GM03348 (cell line): ENCODE measurements at places on chromosomes 16 and 17.

DNA sequence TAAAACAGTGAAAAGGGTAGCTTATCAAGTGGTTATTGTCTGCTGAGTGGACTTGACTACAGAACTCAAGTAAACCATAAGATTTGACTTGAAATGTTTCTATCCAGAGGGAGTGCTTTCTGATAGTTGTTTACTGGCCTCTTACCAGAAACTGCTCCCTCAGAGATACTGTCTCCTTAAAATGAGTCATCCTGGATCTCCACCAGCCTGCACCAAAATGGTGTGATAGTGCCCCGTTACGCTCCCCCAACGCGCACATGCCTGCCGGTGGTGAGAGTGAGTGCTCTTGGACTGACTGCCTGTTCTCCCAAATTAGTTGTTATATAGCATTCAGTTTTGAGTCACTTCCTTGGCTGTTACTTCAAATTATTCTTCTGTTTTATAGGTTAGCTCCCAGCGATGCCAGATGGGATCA, 22.9 kb downstream of the PRCD start:
- DNase-seq, result peak; percentile 84

GRCh38 chr17:75897160-75898019, 639 bp upstream of the TRIM65 start:
- no peak for DNase-seq

DNA sequence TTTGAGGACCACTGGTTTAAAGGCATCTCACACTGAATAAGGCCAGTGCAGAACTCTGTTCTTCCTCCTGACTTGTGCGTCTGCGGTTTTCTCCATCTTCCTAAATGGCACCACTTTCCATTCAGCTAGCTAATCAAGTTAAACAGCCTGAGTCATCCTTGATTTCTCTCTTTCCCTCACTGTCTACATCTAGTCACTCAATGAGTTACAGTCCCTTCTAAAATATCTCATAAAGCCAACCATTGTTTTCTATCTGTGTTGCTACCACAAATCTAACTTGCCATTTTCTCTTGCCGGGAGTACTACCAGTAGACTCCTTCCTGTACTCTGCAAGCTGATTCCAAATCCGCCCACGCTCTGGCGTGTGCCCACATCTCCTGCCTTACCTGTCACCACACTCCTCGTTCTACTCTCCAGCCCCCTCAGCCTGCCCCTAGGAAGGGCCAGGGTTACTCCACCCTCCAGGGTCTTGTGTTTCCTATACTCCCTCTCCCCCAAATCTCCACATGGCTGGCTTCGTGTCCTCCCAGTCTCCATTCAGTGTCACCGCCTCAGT, 324.5 kb downstream of the SNX29 start:
- DNase-seq, result no peak

- no peak for DNase-seq
Observed at GRCh38 chr16:87854053-87854906, 15.0 kb downstream of the SLC7A5 start.

DNA sequence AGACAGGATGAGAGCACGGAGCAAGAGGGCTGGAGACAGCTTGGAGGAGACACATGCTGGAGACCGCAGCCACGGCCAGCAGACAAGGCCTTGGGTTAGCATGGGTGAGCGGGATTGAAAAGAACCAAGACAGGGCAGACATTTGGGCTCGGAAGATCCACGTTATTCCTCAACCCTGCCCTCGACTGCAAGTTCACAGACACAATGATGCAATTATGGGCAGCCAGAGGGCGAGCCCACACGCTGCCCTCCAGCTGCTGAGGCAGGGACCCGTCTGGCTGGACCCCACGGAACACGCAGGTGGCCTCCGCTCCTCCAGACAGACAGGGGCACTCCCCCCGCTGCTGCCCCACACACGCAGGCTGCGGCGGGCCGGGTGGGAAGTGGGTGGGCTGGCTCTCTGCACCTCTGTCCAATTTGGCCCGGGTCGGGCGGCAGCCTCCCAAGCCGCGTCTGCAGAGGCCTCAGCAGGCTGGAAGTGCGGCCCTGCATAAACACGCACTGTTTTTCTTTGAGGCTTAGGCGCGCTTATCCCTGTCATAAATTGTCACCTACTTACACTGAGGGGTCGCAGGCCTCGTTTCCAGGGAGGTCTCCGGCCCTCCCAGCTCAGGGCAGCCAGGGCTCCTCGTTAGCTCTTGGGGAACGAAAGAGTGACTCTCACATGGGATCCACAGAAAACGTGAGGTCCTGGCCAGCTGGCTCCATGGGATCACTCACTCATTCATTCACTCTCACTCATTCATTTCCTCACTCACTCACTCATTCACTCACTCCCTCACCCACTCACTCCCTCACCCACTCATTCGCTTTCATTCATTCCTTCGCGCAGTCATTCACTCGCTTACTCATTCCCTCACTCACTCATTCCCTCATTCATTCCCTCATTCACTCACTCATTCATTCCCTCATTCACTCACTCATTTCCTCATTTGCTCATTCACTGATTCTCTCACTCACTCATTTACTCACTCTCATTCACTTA, 303.9 kb downstream of the C16orf95 start:
- DNase-seq, result no peak

GRCh38 chr16:57471209-57471608, 8.7 kb downstream of the POLR2C start:
- DNase-seq, result no peak

- peak; percentile 58 for DNase-seq
Observed at GRCh38 chr17:2172999-2173398, 118.1 kb downstream of the HIC1 start.

DNA sequence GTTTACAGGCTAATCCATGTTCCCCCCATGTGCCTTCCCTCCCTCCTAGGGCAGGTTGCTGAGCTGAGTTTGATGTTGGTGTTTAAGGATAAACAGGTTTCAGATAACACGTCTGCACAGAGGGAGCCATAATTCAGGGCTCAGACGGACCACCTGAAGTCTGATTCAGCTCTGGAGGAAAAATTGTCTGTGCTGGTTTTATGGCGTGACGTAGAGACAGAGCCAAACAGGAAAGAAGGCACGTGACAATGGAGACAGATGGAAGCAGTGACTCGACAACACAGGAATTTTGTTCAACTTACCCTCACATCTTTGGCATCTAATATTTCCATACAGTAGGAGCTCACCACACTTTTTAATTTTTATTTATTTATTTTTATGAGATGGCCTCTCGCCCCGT, 10.7 kb upstream of the USP10 start:
- peak; percentile 75 for DNase-seq

- no peak for DNase-seq
Observed at GRCh38 chr17:74527756-74528155, 3.5 kb downstream of the CD300LB start.

GRCh38 chr17:46984341-46984740, 5.3 kb upstream of the RPRML start:
- no peak for DNase-seq

GRCh38 chr17:79776376-79777119, 1.4 kb upstream of the CBX2 start:
- no peak for DNase-seq

- no peak for DNase-seq
Observed at GRCh38 chr16:24234737-24235136, 21.4 kb upstream of the CACNG3 start.

- DNase-seq, result no peak
Observed at GRCh38 chr17:69596141-69596540, 181.6 kb downstream of the MAP2K6 start.

DNA sequence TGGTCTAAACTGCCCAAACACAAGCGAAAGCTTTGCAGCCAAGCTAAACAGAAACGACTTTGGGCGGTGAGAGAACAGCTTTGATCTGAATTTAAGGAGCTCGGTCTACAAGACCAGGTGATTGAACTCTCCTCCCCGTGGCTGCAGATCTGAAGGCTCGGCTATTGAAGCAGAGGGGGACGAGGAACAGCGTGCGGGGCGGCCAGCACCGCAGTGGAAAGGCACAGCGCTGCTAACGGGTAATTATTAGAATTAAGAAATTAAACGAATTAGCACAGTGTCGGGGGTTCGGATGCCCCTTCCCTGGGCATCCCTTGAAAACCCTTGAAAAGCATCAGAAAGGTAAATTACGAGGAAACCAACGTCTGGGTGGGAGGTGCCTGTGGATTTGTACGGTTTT, 431 bp downstream of the TEKT3 start:
- DNase-seq, result no peak

GRCh38 chr16:52439171-52439701, 107.7 kb downstream of the TOX3 start:
- no peak for DNase-seq

- DNase-seq, result no peak
Observed at GRCh38 chr16:29256501-29256981, 150.0 kb downstream of the NPIPB11 start.

DNA sequence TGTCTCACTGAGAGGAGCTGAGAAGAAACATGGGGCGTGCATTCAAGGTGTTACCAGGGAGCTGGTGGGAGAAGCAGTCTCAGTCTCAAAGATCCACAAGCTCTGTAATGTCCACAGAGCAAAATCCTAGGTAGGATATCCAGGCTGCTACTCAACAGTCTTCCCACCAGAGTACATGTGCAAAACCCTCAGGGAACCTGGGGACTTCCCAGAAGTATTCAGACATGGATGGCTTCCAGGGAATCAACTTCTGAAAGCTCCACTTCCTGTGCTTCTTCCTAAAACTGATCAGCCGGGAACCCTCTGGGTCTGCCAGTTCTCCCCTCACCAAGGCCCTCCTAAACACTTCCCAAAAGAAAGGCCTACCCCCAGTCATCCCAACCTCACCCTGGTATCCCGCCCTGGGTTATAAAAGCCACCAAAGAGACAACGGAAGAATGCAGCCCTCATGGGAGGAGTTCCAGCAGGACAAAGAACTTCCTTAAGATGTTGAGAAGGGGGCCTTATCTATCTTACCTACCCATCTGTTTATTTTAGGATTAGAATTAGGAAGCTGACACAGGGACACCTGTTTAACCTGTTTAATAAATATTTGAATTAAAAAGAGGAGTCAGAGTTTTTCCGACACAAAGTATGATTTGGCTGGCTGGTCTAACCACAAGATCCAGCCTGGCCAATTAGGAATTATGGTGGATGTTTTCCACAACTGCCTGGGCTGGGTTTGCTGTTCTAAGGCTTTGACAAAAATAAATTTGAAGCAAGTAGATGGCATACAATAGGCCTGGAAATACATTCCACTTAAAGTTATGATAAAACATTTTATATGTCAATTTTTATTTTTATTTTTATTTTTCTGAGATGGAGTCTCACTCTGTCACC, 37.0 kb downstream of the CUEDC1 start:
- peak; percentile 60 for DNase-seq

DNA sequence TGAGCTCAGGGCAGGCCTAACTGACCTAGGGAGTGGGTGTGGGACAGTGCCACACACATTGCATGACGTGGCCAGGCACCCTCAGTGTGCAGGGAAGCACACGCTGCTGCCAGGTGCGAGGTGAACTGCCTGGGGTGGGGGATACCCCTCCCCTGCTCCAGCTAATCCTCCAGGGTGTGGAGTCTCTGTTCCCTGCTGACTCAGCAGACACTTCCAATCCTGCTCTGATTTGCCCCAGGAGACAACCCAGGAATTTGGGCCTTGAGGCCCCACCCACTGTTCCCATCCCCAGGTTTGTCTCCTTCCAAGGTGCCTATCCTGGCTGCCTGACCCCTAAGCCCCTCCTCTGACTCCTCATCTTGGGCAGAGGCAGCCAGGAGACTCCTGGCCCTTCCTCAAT, 10.7 kb downstream of the DLX3 start:
- no peak for DNase-seq

DNA sequence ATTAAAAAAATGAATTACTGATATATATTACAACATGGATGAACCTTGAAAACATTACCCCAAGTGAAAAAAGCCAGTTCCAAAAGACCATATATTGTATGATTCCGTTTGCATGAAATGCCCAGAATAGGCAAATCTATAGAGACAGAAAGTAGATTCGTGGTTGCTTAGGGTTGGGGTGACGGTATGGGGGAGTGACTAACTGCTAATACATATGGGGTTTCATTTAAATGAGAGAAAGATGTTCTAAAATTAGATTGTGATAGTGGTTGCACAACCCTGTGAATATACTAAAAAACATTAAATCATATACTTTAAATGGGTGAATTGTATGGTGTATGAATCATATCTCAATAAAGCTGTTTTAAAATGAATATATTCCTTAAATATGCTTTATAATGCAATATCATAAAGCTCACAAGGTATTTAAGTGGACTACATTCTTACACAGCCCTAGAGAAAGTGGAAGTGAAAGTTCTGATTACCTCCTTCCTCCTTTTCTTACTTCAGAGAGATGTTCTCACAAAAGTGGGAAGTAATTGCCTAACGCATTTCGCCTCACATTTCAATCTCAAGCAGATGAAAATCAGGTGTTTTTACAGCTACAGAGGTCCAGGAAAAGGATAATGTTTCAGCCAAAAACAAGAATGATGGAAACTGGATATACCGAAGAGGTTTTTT, 142.7 kb upstream of the GNAO1 start:
- no peak for DNase-seq

GRCh38 chr17:15516150-15516549, 47.1 kb downstream of the TVP23C start:
- no peak for DNase-seq

DNA sequence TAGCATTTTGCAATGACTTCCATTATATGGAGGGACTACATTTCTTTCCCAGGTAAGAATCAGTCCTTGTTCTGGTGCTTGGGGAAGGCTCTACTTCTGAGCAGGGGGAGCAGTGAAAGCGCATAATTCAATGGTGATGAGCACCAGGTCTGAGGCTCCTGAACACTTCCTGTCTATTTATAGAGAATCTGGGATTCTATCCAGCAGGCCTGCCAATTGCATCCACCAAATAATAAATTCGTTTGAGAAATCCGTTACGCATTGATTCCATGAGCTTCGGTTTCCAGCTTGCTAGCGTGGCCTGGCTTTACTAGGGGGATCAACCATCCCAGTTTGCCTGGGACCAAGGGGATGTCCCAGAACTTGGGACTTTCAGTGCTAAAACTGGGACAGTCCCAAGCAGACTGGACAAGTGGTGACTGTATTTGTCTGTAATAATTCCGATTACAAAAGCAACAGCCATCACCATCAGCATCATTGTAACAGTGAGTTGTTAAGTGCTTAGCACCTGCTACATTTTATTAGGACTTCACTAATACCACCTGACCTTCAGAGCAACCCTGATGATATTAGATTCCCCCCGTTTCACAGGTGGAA, 349.9 kb downstream of the MAF start:
- no peak for DNase-seq

GRCh38 chr16:83040174-83040573, 413.4 kb downstream of the CDH13 start:
- no peak for DNase-seq

- DNase-seq, result no peak
Observed at GRCh38 chr17:82385559-82386254, 14.1 kb downstream of the UTS2R start.

GRCh38 chr17:44655983-44656710, at the start of gene MEIOC:
MEIOC (plus strand) TSS chr17:44656468; CDS start chr17:44656614, 146 bp downstream.
- DNase-seq, result peak; percentile 41

DNA sequence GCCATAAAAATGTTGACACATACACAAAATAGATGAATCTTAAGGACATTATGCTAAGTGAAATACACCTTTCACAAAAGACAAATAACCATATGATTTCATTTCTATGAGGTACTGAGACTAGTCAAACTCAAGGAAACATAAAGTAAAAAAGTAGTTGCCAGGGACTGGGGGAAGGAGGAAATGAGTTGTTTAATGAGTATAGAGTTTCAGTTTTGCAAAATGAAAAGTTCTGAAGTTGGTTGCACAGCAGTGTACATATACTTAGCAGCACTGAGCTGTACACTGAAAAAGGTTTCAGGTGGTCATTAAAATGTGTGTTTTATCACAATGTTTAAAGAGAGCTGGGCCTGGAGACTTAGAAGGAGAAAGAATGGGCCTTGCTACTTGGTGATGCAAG, 4.7 kb upstream of the SLC13A2 start:
- no peak for DNase-seq
